ENCODE measurements at places on chromosomes 7 and 10. TPM values are rescaled to one million over a fixed set of nuclear protein-coding genes. Genes with fewer than 3 reads are reported as not detected.

Gene SPDYE1
- 0.10 TPM for total RNA-seq

Gene DNTT
- not detected for total RNA-seq

GRCh38 chr10:78800006-78800405, 268.8 kb upstream of the ZMIZ1 start:
- no peak overlapping the region for H3K4me3 ChIP-seq
- no peaks in the 10 kb centered on the region for H3K27me3 ChIP-seq

DNA sequence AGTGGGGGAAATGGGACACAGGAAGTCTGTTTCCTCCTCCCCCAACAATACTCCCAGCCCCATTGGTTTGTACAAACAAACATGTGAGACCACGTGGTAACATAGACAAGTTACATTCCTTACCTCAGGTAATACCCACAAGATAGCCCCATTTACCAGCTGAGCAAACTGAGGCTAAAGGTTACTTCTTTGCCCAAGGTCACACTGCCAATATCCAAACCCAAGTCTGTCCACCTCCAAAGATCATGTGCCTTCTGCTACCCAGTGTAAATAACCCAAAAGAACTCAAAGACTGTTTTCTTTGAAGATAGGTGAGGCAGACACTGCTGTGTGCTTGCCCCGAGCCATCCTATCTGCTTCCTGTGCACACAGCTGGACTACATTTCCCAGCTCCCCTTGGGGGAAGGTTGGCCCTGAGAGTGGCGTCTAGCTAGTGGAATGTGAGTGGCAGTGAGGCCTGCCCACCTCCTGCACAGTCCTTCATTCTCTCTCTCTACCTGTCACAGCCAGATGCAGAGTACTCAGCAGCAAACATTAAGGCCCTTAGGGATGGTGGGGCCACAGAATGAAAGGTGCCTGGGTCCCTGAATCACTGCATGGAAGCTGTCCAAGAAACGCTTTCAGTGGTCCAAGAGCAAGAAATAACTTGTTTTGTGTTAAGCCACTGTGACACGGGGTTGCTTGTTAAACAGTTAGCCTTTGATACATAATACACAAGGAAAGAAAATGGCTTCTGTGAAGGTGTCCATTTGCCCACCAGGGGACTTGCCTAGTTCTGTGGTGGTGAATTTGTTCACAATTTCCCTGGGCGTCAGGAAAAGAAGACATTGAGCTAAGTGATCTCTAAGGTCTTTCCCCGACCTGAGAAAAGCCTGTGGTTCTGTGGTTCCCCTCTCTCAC, 257.7 kb upstream of the NFE2L3 start:
- H3K4me3 ChIP-seq, result no peak overlapping the region
- peaks cover 6% of the 10 kb centered on the region for H3K4me1 ChIP-seq

DNA sequence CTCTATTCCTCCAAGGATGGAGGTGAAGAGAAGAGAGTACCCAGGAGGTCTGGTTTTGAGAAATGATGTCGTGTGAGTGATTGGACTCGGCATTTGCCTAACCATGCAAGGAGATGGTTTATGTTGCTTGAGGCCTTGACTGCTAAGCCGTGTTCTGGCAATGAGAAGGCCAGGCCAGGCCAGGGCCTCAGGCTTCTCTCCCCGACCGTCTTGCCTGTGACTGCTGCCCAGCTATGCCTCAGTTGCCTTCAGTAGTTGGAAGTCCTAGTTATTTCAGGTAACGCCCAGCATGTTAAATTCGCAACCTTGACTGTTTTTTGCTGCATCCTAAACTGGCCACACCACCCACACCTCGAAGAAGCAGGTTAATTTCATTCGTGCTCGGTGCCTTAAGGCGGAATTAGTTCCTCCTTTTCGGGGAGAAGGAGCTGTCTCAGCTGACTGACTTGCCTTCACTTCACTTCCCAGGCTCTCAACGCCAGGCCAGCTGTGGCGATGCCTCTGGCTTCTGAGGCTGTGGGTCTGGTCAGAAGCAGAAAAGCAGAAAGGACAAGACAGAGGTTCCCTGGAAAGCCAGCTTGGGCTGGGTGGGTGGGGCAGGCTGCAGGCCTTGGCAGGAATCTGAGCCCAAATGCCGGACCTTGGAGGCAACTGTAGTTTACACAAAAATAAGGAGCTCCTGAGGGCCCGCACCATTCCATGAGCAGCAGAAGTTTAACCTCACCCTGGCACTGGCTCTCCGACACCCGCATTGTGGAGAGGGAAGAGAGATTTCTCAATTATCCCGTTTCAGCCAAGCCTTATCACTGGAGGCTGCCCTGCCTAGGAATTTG, 61.9 kb upstream of the SAMD8 start:
- H3K4me3 ChIP-seq, result no peak overlapping the region
- no peaks in the 10 kb centered on the region for H3K27me3 ChIP-seq
- no peak for DNase-seq

DNA sequence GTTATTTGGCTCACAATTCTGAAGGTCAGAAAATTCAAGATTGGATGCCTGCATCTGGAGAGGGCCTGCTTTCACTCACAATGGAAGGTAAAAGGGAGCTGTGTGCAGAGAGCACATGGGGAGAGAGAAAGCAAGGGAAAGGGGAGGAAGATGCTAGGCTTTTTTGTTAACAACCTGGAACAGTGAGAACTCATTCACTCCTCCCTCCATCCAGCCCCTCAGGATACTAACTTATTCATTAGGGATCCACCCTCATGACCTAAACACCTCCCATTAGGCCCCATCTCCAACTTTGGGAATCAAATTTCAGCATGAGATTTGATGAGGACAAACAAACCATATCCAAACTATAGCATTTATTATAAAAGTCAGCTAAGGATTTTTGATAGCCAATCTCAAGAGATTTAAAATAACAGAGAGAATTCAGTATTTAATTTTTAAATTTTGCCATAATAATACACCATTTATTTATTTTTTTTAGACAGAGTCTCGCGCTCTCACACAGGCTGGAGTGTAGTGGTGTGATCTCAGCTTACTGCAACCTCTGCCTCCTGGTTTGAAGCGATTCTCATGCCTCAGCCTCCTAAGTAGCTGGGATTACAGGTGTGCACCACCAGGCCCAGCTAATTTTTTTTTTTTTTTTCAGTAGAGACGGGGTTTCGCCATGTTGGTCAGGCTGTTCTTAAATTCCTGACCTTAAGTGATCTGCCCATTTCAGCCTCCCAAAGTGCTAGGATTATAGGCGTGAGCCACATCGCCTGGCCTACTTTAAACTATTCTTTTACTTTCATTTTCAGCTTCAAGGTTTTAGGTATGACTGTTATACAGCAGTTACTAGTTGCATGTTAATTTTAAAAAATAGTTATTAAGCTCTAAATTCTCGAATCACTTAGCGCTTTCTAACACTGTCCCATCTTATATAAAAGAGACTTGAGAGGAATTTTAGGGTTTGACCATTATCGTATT, 20.3 kb upstream of the ETV1 start:
- no peaks in the 10 kb centered on the region for H3K4me1 ChIP-seq
- no peaks in the 10 kb centered on the region for H3K36me3 ChIP-seq
- no peak for DNase-seq
- no peaks in the 10 kb centered on the region for H3K27me3 ChIP-seq
- no peak overlapping the region for H3K4me3 ChIP-seq

GRCh38 chr10:50561266-50561665, 62.5 kb downstream of the SGMS1 start:
- no peaks in the 10 kb centered on the region for H3K27me3 ChIP-seq
- no peak for DNase-seq
- no peaks in the 10 kb centered on the region for H3K36me3 ChIP-seq

All from ovary (tissue), 10 donors.